Fibroblast of mammary gland (primary cell): ENCODE measurements at places on chromosomes 7 and 10.

DNA sequence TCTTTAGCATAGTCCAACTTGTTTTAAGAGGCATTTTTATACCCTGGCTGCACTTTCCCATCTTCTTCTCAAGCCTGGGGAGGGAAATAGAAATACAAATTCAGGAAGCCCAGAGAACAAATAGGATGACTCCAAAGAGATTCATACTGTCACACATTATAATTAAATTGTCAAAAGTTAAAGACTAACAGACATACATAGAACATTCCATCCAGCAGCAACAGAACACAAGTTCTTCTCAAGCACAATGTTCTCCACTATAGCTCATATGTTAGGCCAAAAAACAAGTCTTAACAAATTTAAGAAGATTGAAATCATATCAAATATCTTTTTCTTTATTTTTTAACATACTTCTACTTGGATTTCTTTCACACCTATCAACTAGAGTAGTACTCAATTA, 75.7 kb downstream of the ANKRD7 start:
- no peak for DNase-seq

GRCh38 chr10:51031950-51032349, 42.3 kb upstream of the PRKG1 start:
- DNase-seq: no peak

GRCh38 chr10:48819783-48820182, 119.9 kb downstream of the LRRC18 start:
- DNase-seq: no peak

DNA sequence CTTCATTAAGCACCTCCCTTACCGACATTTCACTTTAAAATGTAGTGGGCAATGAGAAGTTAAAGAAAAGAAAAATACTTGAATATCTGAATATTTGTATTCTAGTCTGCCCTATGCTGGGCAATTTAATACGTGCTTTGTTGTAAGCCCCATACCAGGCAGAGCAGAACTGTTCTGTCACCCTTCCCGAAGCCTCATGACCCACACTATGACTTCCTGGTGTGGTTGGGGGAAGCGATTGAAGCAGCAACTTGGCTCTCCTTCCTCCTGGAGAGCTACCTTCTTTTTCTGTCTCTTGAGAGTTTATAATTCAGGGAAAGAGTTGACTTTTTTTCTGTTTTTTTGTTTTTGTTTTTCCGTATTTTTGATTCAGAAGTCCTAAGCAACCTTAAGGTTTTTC, 243.7 kb downstream of the INHBA start:
- DNase-seq: no peak

DNA sequence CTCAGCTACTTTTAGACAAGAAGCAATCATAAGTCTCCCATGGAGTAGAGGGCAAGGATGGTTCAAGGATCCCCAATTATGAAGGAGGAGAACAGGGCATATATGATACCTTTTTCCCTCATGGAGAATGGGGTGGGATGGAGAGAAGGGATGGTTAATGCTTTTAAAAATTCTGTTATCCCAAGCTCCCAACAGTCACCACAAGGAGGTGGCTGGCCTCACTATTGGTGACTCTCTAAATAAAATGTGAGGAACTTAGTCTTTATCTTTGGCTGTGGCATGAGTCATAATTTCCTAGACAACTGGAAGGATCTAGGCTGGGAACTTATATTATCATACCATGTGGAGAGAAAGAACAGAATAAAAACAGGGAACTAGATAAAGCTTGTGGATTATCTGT, 297.0 kb downstream of the PHTF2 start:
- peak; percentile 25 for DNase-seq

DNA sequence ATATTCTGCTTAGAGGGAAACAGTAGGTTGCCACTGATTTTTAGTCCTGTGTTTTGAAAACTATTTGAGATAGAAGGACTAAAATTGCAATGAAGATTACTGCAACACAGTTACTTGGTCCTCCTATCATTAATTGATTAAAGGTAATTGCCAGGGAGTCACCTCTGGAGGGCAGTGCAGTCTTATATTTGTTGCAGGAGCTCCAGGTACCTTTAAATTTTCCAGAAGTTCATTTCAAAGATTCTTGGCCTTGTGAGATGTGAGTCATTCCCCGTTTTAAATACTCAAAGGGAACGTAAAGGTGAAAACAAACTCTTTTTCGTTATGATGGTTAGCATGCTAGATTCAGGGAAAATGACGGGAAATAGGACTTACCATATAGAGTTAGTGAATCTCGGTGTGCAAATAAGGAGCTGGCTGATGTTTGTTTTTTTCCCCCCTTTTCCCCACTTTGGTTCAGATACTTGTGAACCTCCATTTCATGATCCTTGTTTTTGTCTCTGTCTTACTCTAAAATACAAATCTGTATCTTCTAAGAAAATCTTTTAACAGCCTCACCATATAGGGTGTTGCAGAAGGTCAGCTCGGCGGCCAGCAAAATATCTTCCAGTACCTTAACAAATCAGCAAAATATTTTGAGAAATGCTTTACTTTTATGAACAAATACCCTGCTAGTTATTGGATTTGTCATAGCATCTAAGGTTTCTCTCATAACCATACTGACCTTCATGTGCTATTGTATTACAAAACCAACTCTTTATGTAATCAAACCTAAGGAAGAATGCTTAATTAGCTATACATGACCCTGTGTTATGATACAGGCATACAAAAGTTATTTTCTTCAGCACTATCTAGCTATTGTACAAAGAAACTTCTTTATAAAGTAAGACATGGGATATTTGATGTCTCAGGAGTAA, 143.0 kb upstream of the HDAC9 start:
- peak; percentile 78 for DNase-seq

DNA sequence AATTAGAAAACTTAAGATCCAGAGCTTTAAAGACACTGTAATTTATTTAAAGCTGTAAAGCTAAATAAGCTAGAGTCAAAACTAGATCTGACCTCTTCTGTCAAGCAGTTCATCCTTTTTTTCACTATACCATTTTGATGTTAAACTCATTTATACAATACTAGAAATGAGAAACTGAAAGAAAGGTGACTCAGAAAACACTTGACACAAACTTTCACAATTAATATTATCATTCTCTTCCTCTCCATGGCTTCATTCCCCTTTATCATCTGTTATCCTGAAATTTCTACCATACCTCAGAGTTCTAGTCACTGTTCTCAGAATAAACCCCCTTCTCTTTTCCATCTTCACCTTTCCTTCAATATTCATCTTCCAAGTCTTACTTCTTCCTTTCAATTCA, 1.3 kb downstream of the FIGNL1 start:
- DNase-seq: no peak

GRCh38 chr7:23410446-23411183, 59.7 kb downstream of the IGF2BP3 start:
- DNase-seq: no peak

DNA sequence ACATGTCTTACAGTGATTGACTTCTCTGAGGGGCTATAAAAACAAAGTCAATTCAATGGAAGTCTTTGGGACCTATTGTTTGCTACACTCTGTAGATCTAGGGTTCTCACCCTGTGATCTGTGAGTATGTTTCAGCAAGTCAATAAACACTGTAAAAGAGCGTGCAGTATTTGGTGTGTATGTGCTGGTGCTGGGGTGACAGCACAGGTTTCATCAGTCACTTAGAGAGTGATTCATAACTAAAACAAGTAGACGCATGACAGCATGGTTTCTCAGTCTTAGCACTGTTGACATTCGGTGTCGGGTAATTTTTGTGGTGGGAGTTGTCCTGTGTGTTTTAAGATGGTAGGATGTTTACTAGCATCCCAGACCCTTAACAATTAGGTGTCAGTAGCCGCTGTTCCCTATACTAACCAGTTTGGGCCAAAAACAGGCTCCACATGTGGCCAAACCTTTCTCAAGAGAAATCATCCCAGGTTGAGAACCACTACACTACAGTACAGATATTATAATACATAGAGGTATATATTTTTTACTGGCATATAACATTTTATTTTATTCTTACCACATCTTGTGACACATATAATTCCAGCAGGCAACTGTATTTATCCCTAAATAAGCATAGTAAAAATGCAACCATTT, 411.8 kb downstream of the ARL4A start:
- no peak for DNase-seq

GRCh38 chr7:47678641-47679380, 96.9 kb upstream of the TNS3 start:
- DNase-seq: no peak

DNA sequence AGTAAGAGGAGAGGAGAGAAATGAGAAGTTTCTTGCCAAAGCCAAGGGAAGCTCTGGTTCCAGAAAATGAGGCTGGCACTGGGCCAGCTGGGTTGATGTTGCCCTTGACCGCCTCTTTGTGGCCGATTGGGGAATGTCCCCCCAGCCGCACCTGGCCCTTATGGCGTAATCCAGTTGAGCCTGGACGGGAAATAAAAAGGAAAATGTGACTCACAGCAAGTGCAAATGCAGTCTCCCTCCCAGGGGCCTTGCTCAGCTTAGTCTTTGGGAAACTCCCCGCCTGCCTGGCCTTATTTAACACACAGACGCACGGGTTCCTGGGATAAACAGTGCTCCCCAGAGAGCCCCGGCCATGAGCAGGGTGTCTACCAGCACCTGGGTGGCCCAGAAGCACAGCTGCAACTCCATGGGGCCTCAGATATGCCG, 174.8 kb downstream of the KIAA1217 start:
- DNase-seq: peak; percentile 98

DNA sequence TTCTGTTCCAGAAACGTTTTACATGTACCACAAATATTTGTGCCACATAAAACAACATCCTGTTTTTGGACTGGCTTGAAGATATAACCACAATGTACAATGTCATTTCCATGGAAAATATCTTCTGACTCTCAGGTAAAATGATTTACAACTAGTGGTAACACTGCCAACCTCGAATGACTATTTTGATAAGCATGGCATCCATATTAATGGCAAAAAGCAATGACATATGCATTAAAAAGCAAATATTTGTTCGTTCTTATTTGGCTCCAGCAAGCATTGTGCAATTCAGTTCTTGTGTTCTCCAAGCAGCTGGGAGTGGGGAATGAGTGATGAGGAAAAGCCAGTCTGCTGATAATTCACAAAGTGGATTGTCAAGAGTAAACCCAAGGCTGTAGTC, 289.0 kb downstream of the PLXDC2 start:
- DNase-seq: peak; percentile 9

- DNase-seq: peak; percentile 52
Measured at GRCh38 chr10:3652886-3653285, 132.1 kb downstream of the KLF6 start.

DNA sequence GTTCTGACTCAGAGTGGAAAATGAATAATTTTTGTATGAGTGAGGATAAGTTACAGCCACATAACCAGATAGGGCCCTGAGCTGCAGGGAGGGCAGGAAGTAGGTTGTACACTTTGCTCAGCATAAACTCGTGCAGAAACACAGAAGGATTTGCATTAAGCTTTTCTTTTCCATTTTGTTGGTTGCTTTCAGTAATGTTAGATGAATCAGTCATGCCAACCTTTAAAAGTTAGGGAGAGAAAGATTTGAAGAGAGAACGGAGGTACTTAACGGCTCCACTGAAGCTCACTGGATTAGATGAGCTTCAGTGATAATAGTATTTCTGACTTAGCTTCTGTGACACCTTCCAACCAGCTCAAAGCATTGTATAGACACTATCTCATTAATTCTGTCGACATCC, 348.1 kb downstream of the GATA3 start:
- no peak for DNase-seq

DNA sequence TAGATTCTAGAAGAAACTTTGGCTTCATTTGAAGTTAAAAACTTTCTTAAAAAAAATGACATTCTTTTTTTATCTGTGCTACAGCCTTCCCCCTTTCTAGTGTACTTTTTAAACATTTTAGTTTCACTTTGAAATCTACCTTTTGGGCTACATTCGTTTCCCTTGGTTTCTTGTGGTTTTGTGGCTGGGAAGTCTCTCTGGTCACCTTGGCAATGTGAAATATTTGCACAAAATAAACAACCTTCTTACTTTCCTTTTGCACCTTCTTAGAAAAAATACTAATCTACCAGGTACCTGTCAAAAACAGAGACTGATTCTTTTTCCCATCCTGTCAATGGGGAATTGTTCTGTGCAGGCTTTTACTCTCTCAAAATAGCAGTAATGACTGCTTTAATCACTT, 350.2 kb downstream of the GATA3 start:
- DNase-seq: no peak

GRCh38 chr7:138700857-138701536, at the start of gene SVOPL:
Gene SVOPL, minus strand, starts transcription at chr7:138701362. Its CDS starts 22,317 bp downstream, at chr7:138679045.
- DNase-seq: no peak

- DNase-seq: no peak
Measured at GRCh38 chr7:151671514-151671913, 151.8 kb upstream of the RHEB start.

DNA sequence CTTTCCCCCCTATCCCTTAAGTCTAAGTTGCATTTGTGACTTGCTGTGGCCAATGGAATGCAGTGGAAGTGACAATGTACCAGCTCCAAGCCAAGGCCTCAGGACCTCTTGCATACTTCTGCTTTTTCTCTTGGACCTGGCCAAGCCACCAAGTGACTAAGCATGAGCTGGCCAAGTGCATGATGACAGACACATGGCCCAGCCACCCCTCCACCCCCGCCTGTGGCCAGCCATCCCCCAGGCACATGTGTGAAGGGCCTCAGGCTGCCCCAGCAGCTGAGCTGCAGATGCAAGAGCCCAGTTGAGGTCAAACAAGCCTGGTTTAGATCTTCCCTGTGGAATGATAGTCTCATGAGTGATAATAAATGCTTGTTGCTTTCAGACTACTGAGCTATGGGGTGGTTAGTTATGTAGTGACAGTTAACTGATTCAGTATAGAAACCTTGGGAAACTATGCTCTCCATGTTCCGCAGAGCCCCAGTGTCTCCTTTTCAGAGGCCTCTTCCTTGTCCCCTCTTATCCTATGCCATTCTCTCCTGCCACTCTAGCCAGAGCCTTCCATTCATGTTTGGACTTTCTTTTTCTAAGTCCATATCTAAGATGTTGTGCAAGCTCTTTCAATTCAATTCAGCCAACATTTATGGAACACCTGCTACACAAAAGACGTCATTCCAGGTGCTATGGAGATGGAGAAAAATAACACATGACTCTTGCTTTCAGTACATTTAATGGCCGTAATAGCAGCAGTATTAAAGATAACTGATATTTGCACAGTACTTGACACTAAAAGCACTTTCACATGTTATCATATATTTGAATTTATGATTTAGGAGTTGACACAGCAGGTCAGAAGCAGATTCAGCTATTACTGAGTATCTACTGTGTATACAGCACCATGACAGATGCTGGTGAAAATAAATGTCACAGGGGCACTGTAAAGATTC, 55.5 kb upstream of the LOXL4 start:
- DNase-seq: peak; percentile 98

GRCh38 chr10:23694921-23695824, 256.3 kb downstream of the OTUD1 start:
- no peak for DNase-seq

- DNase-seq: peak; percentile 56
Measured at GRCh38 chr10:30974355-30974754, 57.3 kb downstream of the ZNF438 start.
